AG09309 (cell line): ENCODE measurements at places on chromosomes 1 and 21.

GRCh38 chr1:72010094-72010431 lies 272.3 kb downstream of the NEGR1 start:
- DNase-seq: no peak

- DNase-seq: no peak
These were observed 3.9 kb upstream of the CD1C start for GRCh38 chr1:158285756-158286241.

DNA sequence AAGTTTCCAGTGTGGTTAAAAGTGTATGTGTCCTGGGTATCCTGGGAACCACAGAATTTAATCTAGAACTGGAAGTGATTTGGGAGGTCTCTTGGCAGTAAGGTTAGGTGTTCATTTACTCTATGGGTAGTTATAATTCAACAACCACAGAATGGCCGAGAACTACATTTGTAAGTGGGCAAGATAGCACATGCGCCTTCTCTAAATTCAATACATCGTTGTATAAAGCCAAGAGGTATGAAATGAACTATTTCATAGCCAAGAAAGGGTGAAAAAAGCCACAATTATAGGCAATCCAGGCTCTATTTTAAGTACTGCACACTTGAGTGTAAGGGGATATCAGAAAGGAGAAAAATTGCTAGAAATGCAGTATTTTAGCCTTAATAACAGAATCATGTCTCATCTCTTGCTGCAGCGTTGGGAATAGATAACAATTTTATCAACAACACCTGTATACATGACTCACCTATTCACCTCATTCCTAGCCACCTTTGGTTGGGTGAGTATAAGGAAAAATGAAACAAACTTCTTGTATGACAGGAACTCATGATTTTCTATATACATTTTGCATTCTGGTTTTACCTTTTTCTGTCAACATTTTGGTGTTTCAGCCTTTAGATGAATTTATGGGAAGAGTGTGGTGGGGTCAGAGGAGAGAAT lies 4.5 kb downstream of the SDCCAG8 start:
- no peak for DNase-seq

- peak; percentile 93 for DNase-seq
These were observed 164.0 kb upstream of the UBE2U start for GRCh38 chr1:64039390-64039926.

DNA sequence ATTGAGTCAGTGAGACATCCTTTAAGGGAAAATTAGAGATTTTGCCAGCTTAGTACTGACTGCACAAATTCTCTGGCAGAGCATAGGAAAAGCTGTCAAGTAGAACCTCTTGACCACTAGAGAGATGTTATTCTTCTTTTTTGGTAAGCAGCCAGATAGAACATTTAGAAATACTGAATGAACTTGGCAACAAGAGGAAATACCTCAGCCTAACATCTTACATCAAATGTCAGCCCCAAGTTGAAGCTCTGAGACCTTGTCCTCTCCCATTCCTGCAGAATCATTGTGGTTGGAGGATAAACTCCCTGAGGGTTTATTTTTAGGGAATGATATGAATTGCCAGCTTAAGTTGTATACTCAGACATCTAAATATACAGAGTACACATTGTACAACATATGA lies 53.5 kb downstream of the MIGA1 start:
- DNase-seq: peak; percentile 96

GRCh38 chr1:8409106-8409505 lies 91.2 kb downstream of the SLC45A1 start:
- DNase-seq: no peak

DNA sequence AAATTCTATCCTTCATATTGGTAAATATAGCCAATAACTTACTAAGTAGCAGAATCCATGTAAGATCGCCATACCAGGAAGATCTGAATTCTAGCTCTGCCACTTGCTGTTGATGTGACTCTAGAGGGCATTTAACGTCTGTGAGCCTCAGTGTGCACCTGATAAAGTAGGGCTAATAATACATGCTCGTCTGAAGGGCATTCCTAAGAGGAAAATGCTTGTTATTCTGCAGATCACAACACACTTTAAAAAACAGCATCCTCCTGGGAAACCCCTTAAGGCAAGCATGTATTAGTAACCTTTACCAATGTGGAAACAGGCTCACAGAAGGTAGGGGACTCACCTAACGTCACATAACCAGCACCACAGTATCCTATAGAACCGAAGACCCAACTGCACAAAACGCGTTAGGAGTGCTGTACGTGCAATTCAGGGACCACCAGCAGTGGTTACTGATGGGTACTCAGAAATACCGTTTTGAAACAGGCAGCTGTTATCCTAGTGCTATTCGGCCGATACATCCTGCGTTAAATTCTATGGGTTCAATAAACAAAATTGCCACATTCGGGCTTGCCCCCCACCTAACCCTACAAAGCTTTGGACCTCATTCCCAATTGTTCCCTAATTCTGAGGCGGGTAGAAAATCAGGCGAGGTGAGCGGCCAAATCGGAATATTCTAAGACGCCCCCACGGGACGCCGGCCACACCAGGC lies 758 bp downstream of the DEPDC1 start:
- DNase-seq: no peak

- no peak for DNase-seq
These were observed 15.7 kb upstream of the WDTC1 start for GRCh38 chr1:27218736-27219135.

DNA sequence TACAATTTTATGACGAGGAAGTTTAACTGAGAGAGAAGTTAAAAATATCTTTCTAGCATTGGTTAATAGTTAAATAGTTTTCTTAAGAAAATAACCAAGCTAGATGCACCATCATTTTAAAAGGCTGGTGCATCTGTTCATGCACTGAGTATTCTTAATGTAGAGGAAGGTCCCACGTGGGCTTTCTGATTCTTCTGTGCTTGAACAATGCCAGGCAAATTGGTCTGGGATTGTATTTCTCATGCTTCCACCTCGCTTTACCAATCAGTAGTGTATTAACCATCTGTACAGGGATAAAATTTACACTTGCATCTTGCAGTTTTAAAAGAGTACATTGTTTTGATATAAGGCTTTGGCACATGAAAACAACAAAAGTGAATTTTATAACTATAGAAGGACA lies 47.4 kb upstream of the MTF2 start:
- no peak for DNase-seq

DNA sequence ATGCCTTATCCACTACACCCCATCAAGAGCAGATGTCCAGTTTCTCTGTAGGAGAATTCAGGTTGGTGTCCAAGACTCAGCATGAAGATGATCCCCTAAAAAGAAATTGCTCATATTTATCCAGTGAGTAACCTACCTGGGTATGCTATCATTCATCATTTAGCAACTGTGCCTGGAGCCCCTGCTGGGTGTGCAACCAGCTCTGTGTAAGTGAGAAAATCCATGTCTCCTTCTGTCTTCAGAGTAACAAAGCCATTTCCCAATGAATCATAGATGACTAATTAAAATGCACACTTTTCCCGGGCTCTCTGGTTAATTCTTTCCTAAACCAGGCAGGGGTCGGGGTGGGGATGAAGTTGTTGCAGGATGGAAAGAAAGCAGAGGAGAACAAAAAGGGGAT lies 35.8 kb downstream of the OLFML3 start:
- no peak for DNase-seq

DNA sequence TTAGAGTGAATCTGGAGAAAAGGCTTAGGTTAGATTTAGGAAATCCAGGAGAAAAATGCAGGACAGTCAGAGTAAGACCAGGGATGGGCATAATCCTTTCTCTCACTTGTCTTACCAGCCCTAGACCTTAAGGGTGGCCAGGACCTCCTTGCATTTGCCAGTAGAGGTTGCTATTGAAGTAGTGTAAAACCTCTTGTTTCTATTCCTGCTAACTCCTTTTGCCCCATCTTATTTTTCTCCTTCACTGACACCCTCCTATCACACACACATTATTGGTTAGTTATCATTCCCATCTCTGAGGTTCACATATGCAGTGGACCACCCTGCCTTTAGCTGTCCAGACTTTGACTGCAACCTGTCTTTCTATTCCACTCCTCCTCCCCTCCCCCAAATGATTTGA lies 75.0 kb upstream of the MACF1 start:
- DNase-seq: no peak

- DNase-seq: no peak
These were observed 176.8 kb downstream of the FAF1 start for GRCh38 chr1:50783286-50783685.

DNA sequence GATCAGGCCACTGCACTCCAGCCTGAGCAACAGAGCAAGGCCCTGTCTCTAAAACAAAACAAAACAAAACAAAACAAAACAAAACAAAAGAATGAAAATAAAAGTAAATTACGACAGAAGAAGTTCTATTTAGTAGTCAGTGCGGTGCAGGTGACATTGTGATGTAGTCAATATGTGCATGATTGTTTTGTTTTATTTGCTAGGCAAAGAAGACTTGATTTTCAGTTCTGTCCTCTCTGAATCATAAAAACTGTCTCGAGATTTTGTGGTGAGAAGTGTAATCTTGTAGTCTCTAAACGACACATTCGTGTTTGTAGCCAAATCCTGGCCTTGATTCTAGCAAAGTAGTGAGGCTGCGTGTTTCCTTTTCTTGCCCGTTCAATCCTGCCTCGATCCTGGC lies 23.5 kb downstream of the PEX14 start:
- DNase-seq: no peak

DNA sequence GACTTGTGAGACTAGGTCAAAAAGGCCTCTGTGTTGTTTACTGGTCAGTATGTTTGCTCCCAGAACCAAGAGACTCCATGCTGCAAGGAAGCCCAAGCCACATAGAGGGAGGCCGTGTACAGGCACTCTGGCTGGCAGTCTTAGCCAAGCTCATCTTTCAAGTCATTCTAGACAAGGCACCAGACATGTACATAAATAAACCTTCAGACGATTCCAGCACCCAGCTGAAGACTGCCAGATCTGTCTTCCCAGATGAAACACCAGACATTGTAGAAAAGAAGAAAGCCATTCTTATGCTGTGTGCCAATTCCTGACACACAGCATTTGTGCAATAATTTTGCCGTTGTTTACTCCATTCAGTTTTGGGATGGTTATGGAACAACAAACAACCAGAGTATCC lies 595.5 kb downstream of the KIF26B start:
- DNase-seq: no peak

DNA sequence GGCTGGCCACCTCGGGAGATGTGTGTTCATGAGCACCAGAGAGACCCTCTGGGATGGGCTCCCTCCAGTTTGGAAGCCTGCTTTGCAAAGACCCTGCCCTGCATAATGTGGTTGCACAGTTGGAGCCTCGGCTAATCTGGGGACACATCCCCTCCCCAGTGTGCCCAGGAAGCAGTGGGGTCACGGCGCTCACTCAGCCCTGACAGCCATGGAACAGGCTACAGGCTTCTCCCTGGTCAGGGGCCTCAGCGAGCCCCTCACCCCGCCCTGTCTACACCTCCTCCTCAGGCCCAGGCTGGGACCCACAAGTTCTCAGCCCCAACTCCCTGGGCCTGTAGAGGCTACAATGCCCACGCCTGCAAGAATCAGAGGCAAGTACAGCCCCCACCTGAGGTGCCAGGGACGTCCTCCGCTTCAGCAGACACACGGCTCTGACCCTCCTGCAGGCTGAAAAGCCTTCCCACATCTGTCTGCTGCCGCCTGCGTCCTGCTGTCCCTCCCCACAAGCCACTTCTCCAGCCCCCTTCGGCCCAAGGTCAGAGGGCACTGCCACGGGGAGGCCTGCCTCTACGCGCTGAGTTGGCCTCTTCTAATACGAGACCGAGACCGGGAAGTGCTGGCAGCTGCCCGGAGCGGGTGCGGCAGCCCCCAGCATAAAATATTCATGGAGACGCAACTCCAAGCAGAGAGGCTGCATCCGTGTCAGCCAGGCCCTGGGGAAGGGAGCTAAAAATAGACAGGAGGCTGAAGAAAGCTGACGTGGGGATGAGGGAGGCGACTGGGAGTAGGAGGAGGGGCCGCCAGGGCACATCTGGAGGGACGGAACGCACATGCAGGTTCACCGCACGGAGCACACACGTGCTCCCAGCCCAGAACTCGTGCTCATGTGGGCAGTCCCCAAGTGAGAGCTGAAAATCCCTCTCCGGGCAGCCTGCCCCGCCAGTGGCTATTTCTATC lies 15.2 kb upstream of the GPR153 start:
- peak; percentile 48 for DNase-seq

GRCh38 chr1:79777481-79778219 lies 771.1 kb upstream of the ADGRL4 start:
- no peak for DNase-seq

- peak; percentile 17 for DNase-seq
These were observed 26.7 kb upstream of the TP53BP2 start for GRCh38 chr1:223872308-223872901.

DNA sequence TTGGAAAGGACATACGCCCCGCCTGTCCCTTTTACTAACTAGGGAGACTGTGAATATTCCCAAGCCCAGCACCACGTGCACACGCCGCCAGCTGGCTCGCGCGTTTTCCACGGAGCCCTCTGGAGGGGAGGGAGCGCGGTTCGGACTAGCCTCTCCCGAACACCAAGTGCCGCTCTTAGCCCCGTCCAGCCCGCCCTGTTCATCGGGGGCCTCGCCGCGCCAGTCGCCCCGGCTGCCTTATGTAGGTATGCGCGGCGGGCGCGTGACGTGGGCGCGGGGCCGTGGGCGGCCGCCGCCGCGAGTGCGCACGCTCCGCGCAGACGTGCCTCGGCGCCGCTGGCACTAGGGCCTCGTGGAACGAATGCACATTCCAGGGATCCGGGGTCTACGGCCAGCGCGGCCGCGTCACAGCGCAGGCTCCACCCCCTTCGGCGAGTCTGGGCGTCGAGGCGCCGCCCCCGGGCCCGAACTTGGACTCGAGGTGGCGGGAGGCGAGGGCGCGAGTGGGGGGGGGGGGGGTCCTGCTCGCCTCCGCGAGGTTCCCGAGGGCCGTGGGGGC lies 767 bp upstream of the IRF2BP2 start:
- no peak for DNase-seq

- no peak for DNase-seq
These were observed 9.6 kb downstream of the CRYBG2 start for GRCh38 chr1:26344147-26344920.

GRCh38 chr1:36919491-36920145 lies 114.7 kb downstream of the GRIK3 start:
- DNase-seq: no peak

DNA sequence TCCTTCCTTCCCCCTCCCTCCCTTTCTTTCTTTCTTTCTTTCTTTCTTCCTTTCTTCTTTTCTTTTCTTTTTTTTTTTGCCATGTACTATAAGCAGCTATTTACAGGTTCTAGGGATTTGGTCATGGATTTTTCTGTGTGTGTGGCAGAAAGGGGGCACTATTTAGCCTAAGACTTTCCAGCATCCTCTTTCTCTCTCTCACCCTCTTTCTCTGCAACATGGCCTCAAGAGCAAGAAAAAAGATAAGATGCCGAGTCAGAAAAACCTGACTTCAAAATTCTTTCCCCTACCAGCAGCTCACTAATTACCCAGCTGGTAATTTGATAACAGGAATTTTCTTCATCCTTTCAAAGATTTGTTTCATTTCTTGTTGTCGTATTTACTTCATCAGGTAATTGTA lies 458.3 kb upstream of the ADAMTS5 start:
- no peak for DNase-seq

GRCh38 chr1:207223162-207223561 lies 98.3 kb upstream of the CD55 start:
- no peak for DNase-seq
